ENCODE measurements at places on chromosomes 6 and 20.

GRCh38 chr20:32655903-32656512 lies 17.7 kb downstream of the C20orf203 start:
- no peak for DNase-seq

- peak; percentile 81 for DNase-seq
These were observed 34.3 kb upstream of the TCF21 start for GRCh38 chr6:133854364-133855275.

GRCh38 chr20:51389543-51390264 lies 152.8 kb downstream of the NFATC2 start:
- DNase-seq, result no peak

- DNase-seq, result no peak
These were observed 345.5 kb downstream of the THBS2 start for GRCh38 chr6:168908166-168908565.

GRCh38 chr6:134174672-134175531 lies 122.5 kb upstream of the SLC2A12 start:
- DNase-seq, result peak; percentile 99

- no peak for DNase-seq
These were observed 228.1 kb downstream of the EPM2A start for GRCh38 chr6:145507239-145507638.

DNA sequence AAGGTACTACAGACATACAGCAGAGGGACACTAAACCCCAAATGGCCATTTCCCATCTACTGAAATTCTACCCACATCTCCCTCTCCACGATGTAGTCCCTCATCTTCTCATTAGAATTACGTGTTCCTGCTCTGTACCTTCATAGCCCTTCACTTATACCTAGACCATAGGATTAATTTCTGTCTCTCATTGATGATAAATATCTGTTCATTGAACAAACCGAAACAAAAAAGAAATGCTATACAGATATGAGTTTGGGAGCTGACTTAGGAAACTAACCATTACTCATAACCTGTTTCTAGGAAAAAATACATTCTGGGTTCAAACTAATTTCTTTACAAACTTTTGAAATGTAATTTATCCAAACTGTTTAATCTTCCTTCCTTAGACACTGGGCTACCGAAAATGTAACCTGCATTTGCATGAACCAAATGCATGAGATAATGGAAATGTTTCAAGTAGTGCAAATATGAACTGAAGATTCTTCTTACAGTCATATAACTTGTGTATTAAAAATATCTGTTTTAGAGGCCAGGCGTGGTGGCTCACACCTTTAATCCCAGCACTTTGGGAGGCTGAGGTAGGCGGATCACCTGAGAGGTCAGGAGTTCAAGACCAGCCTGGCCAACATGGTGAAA lies 85.3 kb downstream of the GJA10 start:
- DNase-seq, result no peak

GRCh38 chr6:149723771-149724417 lies 6.0 kb upstream of the LATS1 start:
- no peak for DNase-seq

DNA sequence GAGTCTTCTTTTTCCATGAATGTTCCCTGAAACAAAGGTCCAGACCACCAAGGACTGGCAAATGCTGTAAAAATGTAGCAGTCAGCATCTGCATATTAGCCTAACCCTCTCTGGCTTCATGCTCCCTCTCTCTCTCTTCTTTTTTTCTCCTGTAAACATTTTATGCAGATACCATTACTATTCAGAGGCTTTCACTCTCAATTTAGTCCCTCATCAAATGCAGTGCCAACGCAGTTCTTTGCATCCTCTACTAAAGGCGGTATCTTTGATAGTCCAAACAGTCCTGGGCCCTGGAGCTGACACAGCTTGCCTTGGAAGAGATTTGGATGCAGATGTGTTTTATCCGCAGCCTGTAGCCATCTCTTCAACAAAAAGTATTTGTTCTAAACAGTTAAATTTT lies 167.1 kb upstream of the MMS22L start:
- no peak for DNase-seq

GRCh38 chr20:55469074-55469473 lies 536.2 kb downstream of the CBLN4 start:
- no peak for DNase-seq

- no peak for DNase-seq
These were observed 298.2 kb upstream of the MARCKS start for GRCh38 chr6:113558966-113559365.

DNA sequence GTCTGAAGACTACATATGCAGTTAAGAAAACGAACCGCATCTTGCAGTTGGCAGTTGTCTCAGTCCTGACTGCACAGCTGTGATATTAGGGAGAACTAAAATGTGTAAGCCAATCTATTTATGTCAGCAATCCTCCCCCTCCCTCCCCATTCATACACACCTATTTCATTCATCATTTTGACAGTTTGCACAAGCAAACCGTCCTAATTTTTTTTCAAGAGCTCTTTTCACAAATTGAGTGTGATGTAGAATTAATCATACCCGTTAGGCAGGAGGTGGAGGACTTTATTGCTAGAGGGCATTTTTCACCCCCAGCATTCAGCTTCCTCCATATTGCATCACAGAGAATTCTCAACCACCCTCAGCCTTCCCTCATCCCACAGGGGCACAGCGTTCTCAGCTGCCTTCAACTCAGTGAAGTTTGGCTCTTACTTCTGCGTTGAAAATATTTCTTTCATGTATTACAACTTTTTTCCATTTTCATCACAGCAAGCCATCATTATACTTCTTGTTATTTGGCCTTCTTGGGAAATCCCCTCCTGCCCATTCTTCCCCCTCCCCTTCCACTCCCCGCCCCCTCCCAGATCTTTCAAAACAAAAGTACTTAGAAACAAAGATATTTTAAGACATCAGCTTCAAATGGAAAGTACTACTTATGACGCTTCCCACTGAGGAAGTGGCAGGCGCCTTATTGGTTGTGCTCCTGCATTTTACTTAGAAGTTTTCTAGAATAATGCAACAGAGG lies 37.5 kb downstream of the NOX3 start:
- DNase-seq, result no peak

DNA sequence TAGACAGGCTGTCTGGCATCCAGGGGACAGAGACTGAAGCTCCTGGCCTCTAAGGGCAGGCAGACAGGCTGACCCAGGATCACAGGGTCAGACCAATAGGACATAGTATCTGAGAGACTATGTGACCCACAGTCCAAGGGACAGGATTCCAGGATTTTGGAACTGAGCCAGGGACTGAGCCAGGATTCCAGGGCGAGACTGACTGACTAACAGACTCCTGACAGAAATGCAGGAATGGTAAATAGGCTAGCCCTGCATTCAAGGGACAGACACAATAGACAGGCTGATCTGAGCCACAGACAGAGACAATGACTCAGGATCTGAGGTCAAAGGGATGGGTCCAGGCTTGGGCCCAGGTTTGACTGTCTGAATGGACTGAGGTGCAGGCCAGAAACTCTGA lies 19.8 kb downstream of the XKR7 start:
- no peak for DNase-seq

Measured in kidney (tissue), 22 donors.